ENCODE measurements at places on chromosomes 11 and 22.

DNA sequence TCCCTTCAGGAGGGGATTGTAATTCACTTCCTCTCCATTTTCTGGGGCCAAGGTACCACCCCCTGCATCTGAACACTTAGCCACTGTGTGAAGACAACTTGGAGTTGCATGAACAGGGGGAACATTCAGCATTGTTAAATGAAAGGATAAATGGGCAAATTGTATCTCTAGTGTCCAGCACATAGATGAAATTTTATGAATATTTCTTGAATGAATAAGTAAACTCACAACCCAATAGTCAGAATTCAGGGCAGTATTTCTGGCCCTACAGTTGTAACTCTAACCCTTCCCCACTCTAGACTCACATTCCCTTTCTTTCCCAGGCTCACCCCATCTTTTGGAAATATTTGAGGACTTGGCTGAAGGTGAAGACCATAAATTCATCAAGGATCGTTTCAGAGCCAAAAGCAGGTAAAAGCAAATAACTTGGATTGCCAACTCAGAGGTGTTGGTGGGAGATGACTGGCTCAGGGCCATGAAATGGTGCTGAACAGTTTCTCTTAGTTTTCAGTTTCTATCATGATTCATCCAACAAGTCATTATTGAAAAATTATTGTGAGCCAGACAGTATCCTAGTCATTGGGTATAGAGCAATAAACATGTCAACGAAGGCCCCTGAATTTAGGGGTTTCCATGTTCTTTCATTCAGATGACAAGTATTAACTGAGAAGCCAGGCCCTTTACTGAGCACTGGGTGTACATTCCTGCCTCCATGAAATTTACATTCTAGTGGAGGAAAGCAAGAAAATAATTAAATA is 33.3 kb upstream of the ZC3H12C start:
- DNase-seq: no peak

DNA sequence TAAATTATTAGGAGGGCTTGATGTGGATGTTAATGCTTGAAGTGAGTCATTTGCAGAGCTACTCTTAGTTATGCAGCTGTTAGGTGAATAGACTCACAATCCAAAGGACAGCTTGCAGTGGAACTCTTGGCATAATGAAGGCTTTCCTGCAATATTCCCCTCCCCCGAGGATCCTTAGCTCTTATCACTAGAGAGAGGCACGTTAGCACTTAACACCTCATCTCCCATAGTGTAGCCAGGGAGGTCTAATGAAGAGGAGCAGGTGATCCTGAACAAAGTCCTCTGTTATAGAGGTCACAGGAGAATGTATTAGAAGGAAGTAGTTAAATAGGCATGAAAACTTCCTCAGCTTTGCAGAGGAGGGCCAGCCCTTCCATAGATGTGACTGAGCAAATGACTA is 919.2 kb upstream of the FAT3 start:
- DNase-seq: no peak

DNA sequence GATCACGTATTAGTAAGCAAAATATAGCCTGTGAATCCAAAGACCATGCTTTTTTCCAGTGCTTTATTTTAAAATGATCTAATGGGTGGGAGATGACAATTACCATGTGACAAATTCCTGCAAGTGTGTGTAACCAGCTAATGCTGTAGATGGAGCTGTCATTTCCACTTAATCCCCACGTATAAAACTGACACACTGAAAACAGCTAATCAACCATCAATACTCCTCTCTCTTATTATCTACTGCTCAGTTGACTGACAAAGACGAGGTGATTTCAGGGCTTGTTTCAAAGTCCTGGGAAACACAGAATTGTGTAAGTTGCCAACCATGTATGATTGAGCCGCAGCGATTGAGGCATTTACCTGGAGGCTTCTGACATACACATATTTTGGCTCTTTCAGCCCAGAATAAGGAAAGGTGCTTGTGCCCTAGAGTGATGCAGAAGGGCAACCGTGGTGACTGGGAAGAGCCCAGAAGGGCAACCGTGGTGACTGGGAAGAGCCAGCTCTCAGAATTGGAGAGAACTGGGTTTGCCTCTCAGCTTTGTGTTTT is 9.7 kb downstream of the SLN start:
- DNase-seq: no peak

GRCh38 chr11:130124096-130124495 is 35.5 kb upstream of the ST14 start:
- DNase-seq: no peak

DNA sequence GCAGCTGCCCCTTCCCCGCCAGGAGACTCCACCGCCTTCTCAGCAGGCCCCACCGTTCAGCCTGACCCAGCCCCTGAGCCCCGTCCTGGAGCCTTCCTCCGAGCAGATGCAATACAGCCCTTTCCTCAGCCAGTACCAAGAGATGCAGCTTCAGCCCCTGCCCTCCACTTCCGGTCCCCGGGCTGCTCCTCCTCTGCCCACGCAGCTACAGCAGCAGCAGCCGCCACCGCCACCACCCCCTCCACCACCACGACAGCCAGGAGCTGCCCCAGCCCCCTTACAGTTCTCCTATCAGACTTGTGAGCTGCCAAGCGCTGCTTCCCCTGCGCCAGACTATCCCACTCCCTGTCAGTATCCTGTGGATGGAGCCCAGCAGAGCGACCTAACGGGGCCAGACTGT is 42.6 kb downstream of the PPP2R1B start:
- no peak for DNase-seq

DNA sequence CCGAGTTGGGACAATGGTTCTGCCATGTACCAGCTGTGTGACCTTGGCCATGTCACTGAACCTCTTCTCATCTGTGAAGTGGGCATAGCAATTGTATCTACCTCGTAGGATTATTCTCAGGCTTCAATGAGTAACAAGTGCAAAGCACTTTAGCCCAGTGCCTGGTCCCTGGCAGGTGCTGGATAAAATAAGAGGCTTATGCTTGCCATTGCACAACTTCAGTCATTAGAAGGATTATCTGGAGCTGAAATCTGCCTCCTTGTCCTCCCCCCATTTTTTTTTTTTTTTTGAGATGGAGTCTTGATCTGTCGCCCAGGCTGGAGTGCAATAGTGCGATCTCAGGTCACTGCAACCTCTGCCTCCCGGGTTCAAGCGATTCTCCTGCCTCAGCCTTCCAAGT is 7.2 kb downstream of the SMTNL1 start:
- no peak for DNase-seq

DNA sequence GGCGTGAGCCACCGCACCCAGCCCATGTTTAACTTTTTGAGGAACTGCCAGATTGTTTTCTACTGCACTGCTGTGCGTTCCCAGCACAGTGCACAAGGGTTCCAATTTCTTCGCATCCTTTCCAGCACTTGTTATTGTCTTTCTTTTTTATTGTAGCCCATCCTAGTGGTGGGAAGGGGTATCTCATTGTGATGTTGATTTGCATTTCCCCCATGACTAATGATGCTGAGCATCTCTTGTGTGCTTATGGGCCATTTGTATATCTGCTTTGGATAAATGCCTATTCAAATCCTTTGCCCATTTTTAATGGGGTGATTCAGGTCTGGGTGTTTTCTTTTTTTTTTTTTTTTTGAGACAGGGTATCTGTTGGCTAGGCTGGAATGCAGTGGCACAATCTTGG is 36.6 kb upstream of the SYT7 start:
- no peak for DNase-seq

GRCh38 chr22:27792452-27793161 is 8.9 kb downstream of the MN1 start:
- DNase-seq: no peak

- no peak for DNase-seq
Observed at GRCh38 chr11:74695705-74696280, 35.4 kb downstream of the CHRDL2 start.

- DNase-seq: no peak
Observed at GRCh38 chr11:80297858-80298632, 857.2 kb upstream of the TENM4 start.

- no peak for DNase-seq
Observed at GRCh38 chr11:86809561-86809960, 9.2 kb downstream of the PRSS23 start.

DNA sequence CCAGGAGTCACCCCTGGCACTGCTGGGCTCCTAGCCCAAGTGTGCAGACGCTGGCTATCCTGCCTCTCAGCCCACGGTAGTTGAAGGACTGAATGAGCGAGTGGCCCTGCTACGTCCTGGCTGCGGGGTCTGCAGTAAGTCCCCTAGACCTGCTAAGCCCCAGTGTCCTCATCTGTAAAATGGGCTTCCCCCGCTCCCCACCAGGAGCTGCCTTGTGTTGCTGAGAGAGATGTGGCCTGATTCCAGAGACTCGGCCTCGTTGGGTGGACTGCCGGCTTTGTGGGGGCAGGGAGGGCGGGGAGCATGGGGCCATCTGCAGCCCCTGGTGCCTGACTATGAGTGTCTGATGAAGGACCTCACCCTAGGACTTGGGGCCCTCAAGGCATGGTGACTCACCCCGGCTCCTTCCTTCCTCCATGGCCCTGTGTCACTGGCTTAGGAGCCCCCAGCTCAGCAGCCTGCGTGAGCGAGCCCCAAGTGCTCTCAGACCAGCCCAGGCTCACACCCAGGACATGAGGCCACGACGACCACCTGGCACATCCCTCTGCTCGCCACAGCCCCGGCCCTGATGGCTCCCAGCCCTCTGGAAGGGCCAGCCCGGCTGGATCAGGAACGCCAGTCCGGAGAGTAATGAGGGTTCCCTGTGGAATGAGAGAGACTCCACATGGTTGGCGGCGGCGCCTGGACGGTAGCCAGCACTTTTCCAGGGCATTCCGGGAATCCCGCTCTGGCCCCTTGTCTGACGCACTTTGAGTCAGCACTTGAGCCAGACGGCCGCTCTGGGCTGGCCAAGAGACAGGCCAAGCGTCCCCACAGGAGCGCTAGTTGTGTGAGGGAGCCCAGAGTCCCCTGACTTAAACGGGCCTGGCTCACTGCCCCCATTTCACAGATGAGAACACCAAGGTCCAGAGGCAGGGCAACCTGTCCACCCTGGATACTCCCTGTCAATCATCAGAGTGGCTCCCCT is 50.5 kb upstream of the SHISAL1 start:
- DNase-seq: no peak

DNA sequence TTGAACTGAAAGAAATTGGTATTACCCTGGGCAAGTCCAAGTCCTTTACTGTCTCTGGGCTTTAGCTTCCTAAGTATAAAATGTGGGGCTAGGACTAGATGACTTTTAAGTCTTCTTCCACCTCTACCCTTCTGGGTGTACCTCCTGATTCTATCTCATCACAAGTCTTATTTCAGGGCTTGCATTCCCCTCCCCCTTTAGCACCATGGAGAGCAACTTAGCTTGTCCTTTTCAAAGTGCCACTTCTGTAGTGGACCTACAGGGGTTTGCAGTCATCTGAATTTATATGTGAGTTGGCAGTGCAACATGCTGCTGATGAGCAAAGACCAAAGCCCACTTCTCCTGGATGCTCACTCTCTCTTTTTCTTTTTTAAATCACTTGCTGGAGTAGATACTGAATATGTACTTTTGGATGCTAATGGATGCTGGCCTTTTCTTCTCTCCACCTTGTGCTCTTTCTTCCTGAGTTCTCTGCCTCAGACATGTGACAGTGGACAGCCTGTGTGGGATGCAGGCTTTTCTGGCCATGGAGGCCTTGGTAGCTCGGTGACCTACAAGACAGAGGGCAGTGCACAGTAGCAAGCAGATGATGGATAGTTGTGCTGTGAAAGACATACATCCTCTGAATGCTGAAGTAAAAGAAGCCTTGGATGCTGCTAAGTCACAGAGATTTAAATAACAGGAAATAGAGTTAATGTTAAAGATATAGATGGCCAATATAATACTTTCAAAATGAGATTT is 185.0 kb downstream of the NELL1 start:
- DNase-seq: no peak

GRCh38 chr11:117861151-117862018 is 15.1 kb downstream of the FXYD6 start:
- DNase-seq: no peak

DNA sequence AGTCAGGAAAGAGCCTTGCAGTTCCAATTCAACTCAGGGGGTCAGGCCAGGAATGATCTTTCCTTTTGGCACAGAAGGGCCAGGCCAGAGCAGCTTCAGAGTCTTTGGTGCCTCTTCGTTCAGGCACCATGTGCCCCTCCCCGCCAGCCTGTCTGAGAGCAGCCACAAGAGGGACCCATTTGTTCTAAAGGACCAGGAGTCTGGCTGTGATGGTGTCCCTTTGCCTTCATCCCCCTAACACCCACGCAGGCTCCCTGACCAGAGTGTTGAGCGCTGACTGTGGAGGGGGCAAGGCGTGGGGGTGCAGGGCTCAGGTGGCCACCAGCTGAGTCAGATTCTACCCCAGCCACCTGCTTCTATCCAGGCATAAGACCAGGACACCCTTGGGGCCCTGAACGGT is 156.4 kb downstream of the TTC17 start:
- no peak for DNase-seq

- DNase-seq: no peak
Observed at GRCh38 chr11:17256512-17256911, 20.0 kb upstream of the NUCB2 start.

Measured in activated B cell treated with CpG ODN at 0.5 μM for 24 hours (primary cell).